ENCODE measurements at places on chromosomes 12 and 14.
A peak's percentile ranks its signal among the peaks of the same experiment; 100 is the strongest.

DNA sequence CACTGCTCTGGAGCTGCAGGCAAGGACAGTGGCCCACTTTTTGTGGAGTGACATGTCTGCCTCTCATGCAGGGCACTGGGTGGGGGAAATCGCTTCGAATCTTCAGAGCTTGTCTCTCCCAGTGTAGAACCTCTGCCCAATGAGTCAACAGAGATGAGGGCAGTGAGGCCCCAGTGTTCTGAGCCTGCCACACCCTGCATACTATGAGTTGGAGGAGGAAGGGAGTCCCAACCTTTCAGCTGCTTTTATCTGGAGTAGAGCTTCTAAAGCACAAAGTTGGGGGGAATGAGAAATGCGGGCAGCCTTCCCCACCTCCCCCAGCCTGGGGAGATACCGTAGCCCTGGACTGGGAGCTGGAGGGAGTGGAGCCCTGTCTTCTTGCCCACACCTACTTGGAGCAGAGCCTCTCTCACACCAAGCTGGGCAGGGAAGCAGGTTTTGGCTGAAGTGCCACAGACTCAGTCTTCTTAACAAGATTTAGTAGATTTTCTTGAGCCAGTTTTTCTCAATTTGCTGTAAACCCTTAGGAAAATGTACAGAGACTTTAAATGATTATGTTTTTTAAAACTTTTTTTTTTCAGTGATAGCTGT lies 159.1 kb downstream of the ADGRD1 start:
- DNase-seq = no peak

DNA sequence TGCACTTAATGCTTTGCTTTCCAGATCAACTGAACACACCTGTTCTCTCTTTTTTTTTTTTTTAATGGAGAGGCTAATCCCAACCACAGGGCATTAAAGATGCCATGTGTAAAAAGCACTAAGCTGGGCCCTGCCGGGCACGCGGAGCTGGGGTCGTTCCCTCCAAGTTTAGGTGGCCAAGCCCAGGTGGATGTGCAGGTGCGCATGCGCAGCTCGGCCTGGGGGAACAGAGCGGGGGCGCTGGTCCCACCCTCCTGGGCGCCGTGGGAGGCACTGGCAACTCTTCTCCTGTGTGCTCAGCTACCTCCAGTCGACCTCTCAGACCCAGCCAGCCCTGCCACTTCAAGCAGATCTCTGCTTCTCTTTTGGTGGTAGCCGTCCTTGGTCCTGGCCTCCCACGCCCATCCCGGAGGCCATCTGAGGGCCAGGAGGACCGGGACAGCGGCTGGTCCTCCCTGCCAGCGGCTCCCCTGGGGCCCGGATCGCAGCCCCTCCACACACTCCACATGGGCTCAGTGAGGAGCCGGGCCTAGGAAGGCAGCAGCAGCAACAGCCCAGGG lies 679.3 kb downstream of the BCL11B start:
- DNase-seq = no peak

DNA sequence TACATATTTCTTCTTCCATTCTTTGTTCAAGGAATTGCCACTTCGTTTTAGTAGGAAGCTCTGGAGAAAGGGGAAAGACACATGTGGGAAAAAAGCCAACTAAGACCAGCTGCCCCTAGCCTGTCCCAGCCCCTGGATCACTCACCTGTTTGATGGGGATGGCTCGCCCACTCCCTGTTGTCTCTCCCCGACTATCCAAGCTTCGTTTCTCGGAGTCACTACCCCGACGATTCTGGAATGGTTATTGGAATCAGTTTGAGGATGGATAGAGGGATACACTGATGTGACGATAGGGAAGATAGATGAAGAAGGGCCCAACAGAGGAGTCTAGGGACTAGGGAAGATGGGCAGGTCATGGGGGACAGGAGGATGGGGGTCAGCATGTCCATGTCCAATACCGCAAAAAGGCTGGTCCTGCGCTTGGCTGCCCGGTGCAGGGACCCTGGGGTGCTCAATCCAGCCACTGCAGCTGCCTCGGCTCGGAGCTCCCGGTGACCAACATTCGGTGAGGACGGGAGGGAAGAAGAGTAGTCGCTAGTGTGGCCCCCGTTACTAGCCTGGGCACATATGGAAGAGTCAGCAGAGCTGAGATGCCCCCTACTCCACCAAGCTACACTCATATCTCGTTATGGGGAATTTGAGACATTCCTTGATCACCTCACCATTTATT lies 7.0 kb downstream of the AGAP2 start:
- no peak for DNase-seq

- no peak for DNase-seq
Observed at GRCh38 chr12:69386921-69387320, 27.4 kb downstream of the YEATS4 start.

GRCh38 chr12:68271346-68271745 lies 17.9 kb upstream of the IL22 start:
- peak; percentile 94 for DNase-seq

DNA sequence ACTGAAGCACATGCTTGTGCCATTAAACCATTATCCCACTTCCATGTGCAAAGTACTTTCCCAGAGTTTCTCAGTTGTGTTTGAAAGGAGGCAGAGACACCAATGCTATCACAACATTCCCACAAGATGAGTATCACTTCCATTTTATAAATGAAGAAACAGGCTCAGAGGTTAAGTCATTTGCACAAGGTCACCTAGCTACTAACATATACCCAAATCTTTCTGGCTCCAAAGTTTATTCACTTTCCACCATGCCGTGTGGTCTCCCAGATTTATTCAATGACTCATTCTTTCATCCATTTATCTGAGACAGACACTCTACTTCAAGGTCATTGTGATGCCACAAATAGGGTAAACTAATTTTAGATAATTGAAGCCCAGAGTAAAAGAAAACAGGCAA lies 9.4 kb downstream of the ART4 start:
- peak; percentile 51 for DNase-seq

DNA sequence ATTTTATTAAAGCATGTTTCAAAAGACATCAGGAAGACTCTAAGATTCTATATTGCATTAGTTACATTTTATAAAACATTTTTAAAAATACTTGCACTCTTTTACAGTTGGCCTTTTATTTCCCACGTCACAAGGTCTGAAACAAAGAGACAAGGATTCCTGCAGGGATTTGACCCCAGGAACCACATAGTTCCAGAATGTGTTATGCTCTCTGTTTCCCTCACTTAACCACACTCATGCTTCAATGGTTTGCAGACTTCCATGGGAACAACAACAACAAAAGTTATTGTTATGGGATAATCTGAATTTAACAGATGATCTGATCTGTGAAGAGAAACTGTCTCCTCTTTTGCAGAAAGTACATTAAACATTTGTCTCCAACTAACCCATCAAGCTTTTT lies 104.3 kb upstream of the PPFIA2 start:
- DNase-seq = no peak

- no peak for DNase-seq
Observed at GRCh38 chr12:62436164-62436503, 30.5 kb upstream of the MON2 start.

- DNase-seq = no peak
Observed at GRCh38 chr12:113408756-113409298, 5.1 kb upstream of the SDS start.

DNA sequence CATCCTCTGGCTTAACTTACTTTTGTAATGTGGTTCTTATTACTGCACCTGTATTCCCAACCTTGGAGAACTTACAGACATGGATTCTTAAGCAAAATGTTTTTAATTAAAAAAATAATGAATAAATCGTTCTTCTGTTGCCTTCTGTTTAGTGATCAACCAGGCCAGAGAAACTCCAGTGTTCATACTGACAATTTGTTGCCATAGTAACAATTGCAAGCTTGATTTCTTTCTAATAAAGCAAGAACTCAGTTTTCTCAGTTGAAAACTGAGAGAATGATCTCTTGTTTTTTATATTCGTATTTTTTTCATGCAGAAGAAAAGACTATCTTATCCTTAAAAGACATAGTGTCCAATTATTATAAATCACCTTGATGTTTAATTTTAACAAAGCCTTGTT lies 106.5 kb upstream of the LMNTD1 start:
- no peak for DNase-seq

- DNase-seq = no peak
Observed at GRCh38 chr14:93994919-93995682, 2.0 kb upstream of the CCDC197 start.

DNA sequence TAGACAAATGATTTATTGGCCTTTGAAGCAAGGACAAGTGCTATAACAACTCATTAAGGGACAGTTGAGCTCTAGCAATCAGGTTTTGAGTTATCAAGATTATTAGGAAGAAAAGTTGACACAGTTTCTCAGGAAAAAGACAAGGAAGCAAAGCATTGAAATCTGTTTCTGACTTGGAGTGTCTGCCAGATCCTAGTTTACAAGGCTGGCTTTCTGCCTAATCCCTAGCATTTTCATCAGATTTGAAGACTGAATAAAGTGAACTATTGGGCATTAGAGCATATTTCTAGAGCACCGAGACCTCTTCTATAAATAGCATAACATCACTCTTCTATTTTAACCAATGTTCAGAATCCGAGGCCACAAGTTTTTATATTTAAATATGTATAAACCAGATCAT lies 7.0 kb downstream of the SYT1 start:
- DNase-seq = no peak

GRCh38 chr14:23130871-23131270 lies 11.8 kb upstream of the CEBPE start:
- no peak for DNase-seq

DNA sequence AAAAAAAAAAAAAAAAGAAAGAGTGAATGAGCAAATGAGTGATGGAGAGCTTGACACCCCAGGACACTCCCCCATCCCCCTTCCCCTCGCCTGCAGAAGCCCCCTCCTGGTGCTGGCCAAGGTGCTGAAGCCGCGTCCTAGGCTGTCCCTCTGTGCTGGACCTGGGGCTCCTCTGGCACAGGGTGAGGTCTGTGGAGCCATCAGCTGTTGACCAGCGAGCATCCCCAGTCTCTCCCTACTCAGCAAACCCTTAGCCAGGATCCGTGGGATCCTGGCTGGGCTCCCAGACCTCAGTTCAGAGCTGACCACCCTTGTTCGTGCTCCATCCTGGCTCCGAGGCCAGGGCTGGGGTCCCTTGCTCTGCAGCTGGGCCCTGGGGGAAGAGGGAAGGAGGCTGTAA lies 5.4 kb upstream of the KIF26A start:
- DNase-seq = no peak

DNA sequence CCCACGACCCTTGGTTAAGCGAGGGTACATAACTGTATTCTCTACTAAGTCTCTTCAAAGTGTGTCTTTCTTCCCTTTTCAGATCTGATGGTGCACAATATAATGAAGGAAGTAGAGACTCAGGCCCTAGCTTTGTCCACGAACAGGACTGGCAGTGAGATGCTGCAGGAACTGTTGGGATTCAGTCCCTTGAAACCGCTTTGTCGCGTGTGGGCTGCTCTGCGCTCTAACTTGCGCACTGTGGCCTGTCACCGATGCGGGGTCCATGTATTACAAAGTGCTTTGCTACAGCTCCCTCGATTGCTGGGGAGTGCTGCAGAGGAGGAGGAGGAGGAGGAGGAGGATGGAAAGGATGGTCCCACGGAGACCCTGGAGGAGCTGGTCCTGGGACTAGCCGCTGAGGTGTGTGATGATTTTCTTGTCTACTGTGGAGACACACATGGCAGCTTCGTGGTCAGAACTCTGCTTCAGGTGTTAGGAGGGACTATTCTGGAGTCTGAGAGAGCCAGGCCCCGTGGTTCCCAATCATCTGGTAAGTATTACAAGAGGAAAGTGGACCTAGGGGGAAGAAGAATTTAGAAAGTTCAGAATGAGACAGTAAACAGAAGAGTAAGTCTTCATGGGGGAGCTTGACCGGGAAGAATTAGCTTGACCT lies 803 bp downstream of the NOP9 start:
- DNase-seq = no peak

DNA sequence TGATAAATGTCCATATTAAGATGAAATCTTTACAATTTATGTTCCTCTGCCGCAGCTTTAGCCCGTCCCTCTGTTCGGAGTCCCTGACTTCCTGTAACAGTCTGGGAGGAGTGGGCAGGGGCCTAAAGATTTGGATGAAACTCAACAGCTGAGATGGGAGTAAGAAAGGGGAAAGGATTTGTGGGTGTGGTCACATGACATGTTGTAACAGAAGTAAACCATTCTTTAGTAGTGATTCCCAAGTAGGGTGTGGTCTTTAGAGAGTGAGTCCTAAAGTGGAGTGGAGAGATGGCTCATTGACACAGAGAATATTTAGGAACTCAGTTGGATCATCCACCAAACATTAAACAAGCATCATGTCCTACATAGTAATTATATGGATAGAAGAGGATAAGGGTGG lies 12.9 kb downstream of the TMEM117 start:
- no peak for DNase-seq

DNA sequence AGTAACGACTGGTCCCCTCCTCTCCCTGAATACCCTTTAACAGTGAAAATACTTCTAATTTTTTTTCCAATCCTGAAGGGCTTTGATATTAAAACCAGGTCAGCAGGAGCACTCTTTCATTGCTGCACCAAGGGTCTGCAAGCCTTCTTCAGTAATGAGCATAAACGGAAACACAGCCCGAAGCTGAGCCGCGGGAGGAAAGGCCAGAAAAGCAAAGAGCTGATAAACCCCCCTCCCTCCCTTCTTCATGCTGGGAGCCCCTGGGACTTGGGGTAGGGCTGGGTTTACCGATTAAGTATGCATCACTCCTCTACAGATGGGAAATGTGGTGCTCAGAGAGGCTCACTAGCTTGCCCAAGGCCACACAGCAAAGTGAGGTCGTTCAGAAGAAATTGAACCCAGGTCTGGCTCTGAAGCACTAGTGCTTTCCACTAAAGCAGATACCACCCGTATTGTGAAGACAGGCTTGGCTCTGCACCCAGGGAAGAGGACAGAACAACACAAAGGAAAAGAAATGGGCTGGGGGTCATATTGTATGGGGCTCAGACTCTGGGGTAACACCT lies 128.8 kb downstream of the GLT1D1 start:
- DNase-seq = no peak

DNA sequence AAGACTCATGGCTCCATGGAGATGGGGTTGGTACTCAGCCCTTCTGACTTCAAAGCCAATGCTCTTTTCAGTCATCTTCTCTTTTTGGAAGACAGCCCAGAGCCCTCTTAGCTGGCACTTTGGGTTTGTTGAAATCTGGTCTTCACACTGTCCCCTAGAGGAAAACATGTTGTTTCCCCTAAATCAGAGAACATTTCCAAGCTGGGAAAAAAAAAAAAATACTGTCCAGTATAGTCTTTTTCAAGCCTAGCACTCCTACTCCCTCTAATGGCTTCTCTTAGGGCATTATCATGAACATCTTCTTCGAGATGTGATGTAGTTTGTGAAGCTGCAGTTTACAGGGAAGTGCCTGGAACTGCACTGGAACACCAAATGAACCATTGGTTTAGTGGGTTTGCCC lies 3.0 kb upstream of the ZC3H14 start:
- DNase-seq = peak; percentile 71

- DNase-seq = peak; percentile 65
Observed at GRCh38 chr12:116397148-116397547, 119.7 kb upstream of the MED13L start.

- DNase-seq = no peak
Observed at GRCh38 chr12:81015510-81015909, 62.4 kb upstream of the ACSS3 start.

DNA sequence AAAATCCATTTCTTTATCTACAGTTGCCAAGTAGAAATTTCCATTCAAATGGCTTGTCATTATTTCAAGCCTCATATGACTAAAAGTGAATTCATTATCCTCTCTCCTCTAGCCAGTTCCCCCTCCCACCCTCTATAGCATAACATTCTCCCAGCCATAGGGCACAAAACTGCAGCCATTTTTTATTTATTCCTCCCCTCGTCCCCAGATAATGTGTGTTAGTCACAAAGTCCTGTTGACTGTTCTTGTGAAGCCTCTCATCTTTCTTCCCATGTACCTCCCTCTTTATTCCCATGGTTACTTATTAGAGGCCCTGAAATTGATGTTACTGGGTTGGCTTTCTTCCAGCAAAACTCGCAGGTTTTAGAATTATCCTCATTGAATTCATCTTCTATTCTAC lies 13.2 kb downstream of the RTN1 start:
- DNase-seq = no peak
